ENCODE measurements at places on chromosomes 12 and 14.

- peak; percentile 39 for DNase-seq
Measured at GRCh38 chr14:60311417-60311816, 62.4 kb downstream of the PPM1A start.

GRCh38 chr12:42446761-42447160 lies 120.8 kb downstream of the PPHLN1 start:
- no peak for DNase-seq

DNA sequence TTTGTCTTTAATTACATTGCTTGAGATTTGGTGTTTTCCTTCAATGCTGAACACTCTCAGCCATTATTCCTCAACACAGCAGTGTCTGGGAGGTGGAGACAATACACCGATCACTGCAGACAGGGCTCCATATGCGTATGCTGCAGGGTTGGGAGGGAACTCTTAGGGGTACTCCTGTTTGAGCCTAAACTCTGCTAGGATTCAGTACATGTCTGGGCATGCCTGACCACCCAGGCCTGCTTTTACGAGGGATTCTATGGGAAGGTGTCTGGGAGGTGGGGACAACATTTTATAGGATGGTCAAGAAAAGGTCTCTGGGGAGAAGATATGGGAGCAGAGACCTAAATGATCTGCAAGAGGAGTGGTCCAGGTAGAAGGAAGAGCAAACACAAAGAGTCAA lies 34.3 kb downstream of the DHRS2 start:
- no peak for DNase-seq

DNA sequence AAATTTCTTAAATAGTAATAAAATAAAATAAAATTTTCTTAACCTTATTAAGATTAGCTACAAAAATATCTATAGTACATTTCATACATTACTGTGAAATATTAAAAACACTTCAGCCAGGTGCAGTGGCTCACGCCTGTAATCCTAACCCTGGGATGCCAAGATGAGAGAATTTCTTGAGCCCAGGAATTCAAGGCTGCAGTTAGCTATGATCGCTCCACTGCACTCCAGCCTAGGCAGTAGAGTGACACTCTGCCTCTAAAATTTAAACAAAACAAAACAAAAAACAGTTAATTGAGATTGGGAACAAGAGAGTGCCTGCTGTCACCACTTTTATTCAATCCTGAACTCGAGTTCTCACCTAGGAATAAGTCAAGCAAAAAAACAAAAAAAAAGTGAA lies 95.0 kb upstream of the CPNE8 start:
- no peak for DNase-seq

DNA sequence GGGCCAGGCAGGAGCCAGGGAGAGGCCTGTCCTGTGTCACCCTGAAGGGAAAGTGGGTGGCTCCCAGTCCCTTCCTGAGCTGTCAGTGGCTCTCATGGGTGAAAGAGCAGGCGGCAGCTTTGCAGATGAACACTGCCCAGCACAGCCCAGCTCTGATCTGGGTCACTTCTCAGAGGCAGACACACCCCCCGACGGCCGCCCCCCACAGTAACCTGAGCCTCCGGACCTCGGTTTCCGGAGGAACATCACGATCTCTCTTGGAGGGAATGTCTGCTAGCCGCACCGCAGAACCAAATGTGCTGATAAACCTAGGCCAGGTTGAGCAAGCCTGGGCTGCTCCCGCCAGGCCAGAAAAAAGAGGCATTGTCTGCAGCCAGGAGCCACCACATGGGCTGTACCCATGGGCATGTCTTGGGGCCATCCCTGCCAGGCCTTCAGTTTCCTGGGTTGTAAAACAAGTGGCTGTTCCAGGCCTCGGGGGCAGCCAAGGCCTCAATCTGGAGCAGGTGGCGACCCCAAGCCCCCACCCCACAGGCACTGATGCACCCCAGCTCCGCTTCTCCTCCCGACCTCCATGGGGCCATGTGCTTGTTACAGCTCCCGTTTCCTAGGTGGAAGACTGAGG lies 57.6 kb downstream of the NCOR2 start:
- peak; percentile 70 for DNase-seq

- no peak for DNase-seq
Measured at GRCh38 chr12:30977537-30978349, 51.2 kb downstream of the TSPAN11 start.

DNA sequence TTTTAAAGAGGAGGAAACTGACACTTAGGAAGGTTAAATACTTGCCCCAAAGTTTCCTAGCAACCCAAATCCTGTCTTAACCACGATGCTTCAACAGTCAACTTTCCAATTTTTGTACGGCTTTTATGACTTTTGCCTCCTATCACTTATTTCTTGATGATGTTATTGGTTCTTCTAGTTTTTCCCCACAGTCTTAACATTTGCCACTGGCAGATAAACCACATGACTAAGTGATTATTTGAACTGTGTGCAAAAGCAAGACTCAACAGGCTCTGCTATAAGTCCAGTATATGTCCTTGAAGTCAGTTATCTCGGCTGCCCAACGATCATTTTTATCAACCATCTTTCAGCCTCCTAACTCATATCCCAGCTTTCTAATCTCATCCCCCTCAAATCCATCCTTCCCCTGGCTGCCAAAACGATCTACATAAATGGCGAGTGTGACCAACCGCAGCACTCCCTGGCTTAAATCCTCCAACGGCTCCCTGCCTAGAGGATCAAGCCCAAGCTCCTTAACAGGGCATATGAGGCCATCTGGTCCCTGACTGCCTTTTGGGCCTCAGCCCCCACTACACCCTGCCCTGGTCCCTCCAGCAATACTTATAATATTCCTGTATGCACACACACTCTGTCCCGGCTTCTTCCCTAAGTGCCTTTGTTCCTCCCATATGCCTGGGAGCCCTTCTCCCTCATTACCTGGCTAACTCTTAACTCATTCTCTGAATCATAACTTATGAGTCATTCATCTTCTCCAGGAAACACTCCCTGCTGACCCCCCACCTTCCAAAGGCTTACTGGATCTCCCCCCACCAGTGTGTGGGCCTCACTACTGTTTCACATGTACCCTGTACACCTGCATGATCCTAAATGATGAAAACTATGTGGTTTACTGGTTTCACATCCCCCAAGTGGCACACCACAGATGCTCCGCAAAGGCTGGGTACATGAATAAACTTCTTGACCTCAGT lies 8.8 kb downstream of the VPS37B start:
- peak; percentile 94 for DNase-seq

DNA sequence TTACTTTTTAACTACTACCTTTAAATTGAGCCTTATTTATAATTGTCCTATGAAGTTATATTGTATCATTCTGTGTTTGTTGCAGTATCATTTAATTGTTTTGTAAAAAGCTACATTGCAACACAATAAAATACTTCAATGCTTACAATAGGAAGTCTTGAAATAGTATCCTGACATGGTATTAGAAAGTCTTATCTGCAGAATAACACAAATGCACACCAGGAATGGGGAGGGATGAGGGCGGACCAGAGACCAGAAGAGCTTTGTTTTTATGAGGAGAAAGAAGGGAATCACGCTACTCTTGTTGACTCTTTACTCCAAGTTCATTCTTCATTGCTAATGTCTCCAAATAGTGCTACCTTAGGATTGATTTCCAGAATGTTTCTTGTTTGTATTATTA lies 120.2 kb downstream of the MON2 start:
- DNase-seq = no peak

DNA sequence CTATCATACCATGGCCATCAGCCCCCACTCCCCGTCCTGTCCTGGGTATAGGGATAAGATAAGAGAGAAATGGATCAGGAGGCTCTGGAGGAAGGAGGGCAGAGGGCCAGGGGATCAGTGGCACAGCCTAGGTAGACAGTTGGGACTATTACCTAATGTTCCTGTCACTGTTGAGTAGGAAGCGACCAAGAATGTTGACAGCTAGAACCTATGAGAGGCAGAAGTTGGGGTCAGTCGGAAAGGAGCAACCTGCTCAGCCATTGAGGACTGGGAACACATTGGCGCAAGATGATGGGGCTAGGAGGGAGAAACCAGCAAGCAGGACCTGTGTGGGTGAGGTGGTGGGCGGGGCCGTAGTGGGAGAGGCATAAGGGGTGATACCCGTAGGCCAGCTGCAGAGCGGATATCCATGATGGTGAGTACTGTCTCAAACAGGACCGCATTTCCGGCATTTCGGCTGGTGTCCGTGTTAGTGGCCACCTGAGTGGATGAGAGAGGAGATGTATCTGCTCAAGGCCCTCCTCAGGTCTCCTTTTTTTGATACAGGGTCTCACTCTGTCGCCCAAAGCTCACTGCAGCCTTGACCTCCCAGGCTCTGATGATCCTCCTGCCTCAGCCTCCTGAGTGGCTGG lies 3.3 kb downstream of the AP1G2 start:
- DNase-seq = no peak

- DNase-seq = peak; percentile 67
Measured at GRCh38 chr12:62260733-62261683, 804 bp downstream of the USP15 start.

DNA sequence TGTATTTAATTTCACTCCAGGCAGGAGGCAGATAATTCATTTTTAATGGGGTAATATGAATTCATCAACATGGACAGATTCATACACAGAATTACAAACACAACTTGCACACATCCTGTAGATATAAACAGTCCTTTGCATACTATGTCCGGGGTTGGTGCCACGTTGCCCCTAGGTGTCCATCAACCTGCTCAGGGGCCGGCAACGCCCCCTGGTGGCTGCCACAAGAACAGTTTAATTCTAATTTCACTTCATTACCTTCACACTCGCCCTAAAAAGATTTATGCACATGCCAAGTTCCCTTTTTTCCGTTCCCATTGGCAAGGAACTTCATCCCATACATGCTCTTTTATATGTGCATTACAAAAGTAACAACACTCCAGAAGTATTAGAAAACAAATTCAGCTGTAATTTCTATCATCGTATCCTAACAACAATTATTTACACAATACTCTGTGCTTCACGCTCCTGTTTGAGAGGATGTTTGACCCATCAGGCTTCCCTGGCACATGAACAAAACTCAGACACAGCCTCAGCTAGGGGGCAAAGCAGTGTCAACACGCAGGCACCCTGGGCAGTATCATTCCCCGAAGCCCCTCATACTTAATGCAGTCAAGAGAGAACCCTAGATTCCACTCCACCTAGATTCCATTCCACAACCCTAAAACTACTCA lies 15.5 kb downstream of the MANSC1 start:
- peak; percentile 72 for DNase-seq

DNA sequence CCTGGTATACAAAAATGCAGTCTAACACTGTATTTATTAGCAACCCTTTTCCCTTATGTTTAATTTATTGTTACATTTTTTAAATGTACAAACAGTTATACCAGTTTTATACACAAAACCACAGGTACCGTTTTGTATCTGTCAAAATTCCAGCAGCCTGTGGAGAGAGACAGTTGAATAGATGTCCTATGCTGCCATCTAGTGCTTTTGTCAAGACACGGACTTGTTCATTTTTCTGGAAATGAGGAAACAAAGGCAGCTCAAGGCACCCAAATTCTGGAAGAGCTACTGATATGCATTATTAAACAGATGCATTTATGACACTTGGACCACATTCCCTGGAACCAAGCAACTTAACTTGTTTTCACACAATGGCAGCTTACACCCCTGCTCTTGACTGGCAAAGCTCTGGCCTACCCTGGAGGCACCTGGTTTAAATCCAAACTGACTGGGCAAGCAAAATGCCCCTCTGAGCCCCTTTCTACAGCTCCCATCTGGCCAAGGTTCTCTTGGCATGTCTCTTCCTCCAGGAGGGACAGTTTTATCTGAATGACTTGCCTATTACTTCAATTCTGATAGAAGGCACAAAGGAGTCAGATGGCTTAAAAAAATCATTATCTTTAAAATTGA lies 286.9 kb upstream of the PRKD1 start:
- DNase-seq = peak; percentile 78

- DNase-seq = peak; percentile 6
Measured at GRCh38 chr14:26773906-26774593, 176.2 kb upstream of the NOVA1 start.

DNA sequence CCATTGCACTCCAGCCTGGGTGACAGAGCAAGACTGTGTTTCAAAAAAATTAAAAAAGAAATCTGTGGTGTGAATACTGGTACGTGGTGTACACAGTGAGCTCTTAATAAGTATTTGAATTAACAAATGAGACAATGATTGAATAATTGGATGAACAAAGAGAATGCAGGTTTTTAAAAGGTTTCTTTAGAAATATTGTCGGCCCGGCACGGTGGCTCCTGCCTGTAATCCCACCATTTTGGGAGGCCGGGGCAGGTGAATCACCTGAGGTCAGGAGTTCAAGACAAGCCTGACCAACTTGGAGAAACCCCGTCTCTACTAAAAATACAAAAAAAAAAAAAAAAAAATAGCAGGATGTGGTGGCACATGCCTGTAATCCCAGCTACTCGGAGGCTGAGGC lies 6.6 kb downstream of the HIF1A start:
- DNase-seq = no peak

DNA sequence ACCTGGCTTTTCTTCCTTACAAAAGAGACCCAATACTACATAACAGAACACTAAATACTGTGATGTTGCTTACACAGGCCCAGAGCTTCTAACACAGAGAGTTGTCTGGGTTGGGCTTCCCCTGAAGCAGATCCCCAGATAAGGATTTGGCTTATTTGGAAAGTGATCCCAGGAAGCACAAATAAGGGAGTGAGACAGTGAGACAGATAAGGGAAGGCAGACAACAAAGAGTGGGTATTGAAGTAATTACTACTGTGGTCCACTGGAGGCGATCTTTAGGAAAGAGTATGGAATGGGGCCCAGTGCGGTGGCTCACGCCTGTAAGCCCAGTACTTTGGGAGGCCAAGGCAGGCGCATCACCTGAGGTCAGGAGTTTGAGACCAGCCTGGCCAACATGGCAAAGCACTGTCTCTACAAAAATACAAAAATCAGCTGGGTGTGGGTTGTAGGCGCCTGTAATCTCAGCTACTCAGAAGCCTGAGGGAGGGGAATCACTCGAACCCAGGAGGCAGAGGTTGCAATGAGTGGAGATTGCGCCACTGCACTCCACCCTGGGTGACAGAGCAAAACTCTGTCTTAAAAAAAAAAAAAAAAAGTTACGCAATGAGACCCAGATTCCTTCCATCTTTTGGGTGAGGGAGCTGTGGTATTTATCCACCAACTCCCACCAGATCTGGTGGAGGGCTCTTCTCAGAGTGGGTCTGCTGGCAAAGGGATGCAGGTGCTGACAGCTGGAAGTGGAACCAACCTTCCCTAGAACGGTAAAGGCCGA lies 10.2 kb upstream of the C12orf43 start:
- no peak for DNase-seq

DNA sequence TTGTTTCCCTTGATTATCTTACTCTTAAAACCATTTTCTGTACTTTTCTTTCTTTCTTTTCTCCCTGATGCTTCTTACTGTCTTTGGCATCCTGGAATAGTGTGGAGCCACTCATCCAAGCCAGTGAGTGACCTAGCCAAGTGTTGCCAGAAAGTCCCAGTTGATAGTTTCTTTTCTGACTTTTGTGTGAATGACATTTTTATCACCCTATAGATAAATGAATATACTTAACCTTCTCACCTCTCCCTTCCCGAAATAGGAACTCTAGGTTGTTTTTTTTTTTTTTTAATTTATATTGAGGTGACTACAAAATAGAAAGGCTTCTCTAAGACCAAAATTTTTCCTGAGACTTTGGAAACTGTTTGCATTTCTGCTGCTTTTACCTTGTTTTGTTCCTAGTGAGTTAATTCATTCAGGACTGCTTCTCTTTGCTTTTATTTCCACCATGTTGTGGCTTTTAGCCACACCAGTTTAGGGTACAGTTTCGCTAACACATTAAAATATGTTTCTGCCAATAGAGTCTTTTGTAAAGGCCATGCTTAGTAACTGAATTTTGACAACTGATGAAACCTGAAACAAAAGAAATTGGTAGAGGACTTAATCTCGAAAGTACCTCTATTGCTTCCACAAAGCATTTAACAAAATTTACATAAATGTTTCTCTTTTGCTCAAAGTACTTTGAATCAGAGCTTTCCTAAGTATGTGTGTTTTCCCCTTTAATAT lies 194.6 kb downstream of the ERC1 start:
- no peak for DNase-seq

GRCh38 chr14:87824266-87824665 lies 168.7 kb downstream of the GALC start:
- DNase-seq = no peak

Measured in ELR (cell line).